ENCODE measurements at places on chromosomes 2 and 18.

- peak; percentile 28 for DNase-seq
These were observed 38.4 kb downstream of the ZAP70 start for GRCh38 chr2:97751752-97752151.

DNA sequence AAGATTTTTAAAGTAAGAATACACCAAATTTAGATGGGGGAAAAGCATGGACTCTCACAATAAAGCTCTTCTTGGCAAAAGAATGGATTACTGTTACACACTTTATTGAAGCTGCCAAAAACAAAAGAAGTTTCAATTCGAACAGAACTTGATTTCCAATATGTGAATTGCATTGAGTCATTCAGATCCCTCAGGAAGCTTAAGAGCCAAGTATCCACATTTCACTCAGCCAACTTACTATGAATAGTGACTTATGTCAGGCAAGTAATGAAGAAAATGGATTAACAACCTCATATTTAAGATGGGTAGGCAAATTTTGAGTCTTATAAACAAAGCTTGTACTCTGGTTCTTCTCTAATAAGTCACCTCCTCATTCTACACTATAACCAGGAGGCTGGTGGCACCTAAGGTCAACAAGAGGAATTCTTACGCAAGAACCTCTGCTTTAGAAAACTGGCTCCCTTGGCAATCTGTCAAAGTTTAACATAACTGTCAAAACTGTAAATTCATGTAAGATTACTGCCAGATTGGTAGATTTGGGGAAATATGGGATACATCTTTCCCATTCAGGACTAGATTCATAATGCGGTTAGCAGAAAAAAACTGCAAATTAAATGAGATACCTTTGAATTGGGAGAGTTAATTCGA, 6.0 kb downstream of the HADHA start:
- peak; percentile 16 for DNase-seq

DNA sequence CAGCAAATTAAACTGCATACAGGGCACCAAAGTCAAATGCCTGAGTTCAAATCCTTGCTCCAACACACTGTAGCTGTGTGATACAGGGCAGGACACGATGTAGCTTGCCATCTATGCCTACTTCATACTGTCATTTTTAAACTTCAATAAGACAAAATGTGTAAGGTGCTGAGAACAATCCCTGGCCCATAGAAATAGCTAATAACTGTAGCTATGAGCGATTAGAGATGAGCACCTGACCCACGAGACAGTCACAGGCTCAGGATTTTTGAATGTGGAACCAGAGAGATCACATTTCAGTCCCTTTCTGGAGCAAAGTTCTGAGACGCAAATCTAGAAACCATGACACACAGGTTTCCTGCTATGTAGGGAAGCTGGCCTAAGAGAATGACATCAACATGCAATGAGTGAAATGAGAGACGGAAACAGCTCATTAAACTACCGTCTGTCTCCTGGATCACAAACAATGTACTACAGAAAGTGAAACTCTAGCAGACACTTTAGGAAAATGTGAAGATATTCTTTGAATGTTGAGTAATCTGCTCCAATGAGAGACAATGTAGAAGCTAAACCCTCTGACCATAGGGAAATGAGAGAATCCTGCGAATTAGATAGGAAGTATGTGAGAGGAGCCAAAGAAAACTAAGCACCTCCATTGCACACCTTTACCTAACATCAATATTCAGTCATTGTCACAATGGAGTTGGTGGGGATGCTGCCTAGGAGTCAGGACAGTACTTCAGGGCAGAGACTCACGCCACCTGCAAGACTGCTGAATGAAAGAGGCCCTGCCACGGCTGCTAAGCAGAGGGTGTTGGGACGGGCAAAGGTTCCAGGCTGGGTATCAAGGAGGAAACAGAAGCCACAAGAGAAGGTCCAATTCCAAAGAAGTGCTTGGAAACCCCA, 25.5 kb downstream of the B4GALT6 start:
- no peak for DNase-seq

DNA sequence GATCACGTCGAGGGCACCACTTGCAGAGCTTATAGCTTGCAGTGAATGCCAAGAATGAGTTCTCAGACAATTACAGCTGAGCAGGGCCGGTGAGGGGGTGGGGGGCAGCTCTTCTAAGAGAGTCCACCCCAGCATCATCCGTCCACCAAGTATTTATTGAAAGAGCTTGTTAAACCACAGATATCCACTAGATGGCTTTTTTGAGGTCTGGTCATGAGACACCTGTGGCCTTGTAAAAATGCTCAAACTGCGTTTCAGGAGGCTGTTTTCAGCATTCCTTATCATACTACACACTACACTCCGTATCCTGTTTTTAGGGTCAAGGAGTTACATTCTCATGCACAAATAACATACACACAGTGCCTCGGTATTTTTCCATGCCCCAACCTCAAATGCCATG, 51.5 kb downstream of the DNAJC10 start:
- DNase-seq: peak; percentile 17

GRCh38 chr2:153387203-153387602, 91.4 kb downstream of the RPRM start:
- DNase-seq: no peak

- no peak for DNase-seq
These were observed 132.2 kb upstream of the GULP1 start for GRCh38 chr2:188159484-188159883.

DNA sequence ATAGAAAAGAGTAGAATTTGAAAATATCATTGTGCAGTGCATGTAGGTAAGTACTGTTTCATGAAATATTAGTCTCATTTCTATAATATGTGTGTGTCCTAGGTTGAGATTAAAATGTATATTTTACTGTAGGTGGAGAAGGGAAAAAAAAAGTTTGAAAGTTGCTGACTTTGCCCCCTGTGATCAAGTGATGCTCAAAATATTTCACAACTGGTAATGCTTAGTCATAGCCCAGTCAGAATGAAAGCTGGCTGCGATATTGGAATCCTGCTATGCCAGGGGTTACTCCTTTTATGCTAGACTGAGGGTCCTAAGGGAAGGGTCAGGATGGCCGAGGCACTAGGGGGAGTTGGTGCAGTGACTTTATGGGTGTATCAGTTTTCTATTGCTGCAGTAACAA, 19.5 kb upstream of the CFAP36 start:
- peak; percentile 57 for DNase-seq

Data from EH (cell line).